Amygdala (tissue), 56 donors: ENCODE measurements at places on chromosomes 12 and 14.

DNA sequence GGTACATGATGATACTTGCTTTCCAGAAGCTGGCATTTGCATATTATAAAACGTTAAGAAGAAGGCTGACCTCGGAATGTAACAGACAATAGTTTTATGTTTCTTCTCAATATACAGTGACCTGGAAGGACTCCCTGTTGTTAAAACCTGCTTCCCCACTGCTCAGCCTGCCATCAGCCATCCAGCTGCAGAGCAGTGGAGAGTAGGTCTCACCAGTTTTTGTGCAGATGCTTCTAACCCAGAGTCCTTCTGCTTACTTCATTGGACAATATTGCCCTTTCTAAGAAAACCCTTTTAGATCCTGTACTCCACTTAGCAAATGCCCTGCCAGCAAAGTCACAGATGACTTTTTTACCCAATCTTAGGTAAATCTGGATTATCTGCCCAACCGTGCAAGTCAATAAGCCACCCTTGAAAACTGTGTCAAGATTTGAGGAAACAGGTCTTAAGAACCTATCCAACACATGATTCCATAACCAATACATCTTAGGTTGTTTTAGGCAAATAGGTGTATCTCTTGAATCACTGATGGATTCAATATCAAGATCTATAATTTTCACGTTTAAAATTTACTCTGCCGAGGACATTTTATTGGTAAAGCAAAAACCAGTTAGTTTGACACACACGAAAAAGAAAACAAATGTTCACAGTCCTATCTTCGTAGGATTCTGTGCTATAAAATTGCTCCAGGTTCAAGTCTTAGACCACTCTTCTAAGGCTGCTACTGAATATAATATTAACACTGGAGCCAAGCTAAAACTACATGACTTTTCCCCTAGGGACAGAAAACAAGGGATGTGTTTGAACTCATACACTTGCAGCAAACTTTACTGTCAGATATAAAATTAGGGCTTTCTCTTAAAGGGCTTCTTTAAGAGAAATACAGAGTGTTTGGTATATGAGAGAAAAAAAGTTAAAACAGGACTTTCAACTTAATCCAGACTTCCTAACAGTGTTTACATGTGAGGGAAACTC is 5.7 kb downstream of the PHLDA1 start:
- DNase-seq = no peak

DNA sequence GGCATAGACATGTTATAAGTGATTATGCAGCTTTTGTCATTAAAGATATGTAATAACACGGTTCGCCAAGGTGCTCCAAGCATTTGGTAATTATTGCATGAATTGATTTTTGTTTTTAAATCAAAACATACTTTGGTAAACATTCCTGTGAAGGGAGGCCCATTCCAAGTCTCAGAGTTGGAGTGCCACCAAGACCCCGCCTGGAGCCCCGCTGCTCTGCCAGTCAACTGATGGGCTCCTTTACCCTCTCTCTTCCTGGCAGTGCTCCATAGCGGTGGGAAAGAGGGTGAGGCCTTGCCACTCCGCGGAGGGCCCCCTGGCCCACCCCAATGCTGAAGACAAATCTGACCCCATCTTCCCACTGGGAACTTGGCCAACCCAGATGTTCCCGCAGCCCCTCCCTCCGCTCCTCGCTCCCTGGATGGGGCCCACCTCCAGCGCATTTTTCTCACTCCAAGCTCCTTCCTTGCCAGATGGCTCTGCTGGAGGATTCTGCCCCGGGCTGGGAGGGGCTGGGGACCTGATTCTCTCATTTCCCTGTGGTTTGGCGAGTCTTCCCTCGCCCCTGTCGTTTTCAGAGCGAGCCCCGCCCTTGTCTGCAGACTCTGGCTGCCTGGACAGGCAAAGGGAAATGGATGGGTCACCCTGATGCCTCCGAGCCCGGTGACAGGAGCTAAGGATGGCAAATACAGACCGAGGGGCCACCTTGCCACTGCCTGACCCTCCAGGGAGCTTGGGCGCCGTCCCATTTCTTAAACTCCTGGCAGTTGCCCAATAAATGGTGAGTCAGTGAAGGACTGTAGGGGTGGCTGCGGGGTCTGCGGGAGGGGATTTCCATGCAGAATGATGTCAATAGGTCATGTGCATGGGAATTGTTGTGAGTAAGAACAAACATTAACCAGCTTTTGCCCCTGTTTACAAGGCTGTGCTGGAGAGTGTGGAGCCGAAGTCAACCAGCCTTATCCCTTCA is 9.2 kb upstream of the PAPLN start:
- DNase-seq = no peak

GRCh38 chr14:52068615-52069306 is at the start of gene NID2:
Gene NID2, minus strand, starts transcription at chr14:52069059. Its CDS starts 65 bp downstream, at chr14:52068994.
- DNase-seq = peak; percentile 50

DNA sequence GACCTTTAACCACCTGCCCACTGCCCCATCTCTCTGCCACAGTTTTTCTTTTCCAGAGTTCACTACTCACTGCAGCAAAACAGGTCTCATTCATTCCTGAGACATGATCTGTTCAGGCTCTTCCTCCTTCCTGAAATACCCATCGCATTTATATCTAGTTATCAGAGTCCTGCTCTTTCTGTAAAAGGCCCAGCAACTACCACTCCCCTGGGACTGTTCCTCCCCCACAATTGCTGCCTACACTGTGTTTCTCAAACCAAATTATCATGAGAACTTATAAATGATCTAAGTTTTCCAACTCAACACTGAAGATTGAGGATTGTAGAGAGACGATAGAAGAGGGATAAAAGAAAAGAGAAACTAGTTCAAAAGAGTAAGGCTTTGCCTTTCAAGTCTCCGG is 40.8 kb upstream of the EPS8 start:
- DNase-seq = no peak

DNA sequence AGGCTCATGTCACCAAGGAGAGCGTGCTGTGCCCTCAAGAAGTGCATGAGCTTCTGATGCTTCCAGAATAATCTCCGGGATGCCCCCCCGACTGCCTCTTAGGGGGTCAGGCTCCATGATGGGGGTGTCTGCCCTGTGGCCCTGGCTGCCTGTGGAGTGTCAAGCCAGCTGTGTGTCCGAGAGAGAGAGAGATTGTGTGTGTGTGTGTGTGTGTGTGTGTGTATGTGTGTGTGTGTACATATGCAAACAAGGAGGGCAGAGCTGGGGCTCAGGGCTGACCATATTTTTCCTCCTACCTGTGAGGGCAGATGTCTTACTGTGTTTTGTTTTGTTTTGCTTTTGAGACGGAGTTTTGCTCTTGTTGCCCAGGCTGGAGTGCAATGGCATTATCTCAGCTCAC is 5.6 kb upstream of the ALDH2 start:
- DNase-seq = no peak

DNA sequence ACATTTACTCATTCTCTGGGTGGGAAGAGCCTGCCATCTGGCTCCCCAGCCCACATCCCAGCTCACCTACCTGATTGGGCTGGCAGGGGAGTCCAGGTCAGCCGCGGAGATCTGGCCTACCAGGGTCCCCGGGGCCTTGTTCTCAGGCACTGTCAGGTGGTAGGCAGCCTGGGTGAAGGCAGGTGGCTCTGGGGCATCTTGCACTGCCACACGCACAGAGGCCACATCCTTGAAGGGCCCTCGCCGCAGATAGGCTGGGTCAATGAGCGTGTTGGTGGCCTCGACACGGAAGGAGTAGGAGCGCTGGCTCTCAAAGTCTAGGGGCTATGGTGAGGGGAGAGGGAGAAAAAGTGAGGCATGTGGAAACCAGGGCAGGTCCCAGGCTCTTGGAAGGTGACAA is 3.9 kb downstream of the CDH24 start:
- no peak for DNase-seq

- DNase-seq = no peak
These were observed 188.5 kb upstream of the TMEM132C start for GRCh38 chr12:128078301-128078971.

DNA sequence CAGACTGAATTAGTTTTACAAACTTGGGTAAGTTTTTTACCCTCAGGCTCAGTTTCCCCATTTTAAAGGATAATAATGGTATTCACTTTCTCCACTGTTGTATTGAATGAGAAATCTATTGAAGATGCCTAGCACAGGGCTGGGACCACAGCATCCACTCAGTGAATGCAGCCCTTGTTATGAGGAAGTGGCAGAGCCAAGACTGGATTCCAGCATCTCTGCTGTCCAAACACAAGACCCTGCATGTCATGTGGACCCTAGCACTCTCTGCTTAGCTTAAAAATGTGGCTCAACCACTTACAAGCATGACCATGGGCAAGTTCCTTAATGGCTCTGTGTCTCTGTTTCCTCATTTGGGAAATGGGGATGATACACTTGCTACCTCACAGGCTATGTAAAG is 24.1 kb upstream of the TRIM9 start:
- DNase-seq = peak; percentile 52

- DNase-seq = no peak
These were observed 83.8 kb downstream of the KITLG start for GRCh38 chr12:88496429-88496828.

DNA sequence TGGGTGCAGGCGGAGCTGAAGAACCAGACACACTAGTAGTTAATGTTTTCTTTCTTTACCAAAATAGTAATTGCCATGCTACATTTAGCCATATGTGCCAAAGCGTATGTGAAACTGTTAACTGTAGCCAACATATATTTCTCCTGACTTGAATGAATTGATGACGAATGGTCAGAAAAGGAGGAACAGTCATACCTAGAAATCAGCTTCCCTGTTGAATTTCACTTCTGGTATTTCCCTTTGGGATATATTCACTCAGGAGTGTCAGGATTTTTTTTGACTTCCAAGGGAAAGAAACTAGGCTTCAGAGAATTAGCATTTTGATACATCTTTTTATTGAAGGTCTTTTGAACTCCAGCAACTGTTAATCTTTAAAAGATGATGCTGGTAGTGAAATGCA is 87.0 kb downstream of the ERC1 start:
- DNase-seq = no peak

DNA sequence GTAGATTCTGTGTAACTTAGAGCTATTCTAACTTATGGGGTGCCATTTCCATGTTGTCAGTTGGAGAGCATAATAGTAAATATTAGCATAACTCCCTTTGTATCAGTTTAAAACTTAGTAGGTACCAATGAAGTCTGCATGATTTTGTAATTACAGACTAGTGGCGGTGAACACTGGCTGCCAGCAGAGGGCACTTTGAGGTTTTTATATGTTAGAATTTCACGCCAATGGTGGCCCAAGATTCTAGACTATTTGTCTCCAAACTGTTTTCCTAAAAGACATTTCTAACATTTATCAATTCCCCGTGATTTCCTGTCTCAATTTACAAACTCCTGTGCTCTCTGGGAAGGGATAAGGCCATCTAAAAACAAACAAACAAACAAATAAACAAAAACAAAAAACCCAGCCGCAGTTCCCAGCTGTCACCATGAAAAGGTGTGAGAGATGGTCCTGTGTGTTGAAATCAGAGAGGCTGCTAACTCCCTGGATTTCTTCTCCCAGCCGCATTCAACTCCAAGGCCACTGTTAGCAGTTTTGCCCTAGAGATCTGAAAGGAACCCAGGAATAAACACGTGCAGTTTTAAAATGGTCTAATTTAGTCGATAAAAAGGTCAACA is 57.6 kb downstream of the BRMS1L start:
- no peak for DNase-seq

GRCh38 chr12:98515287-98516110 is at the start of gene TMPO:
Gene TMPO, plus strand, starts transcription at chr12:98515590. Its CDS starts 278 bp downstream, at chr12:98515868.
- DNase-seq = peak; percentile 56

- DNase-seq = no peak
These were observed 123.5 kb upstream of the RFLNA start for GRCh38 chr12:124171231-124171979.

DNA sequence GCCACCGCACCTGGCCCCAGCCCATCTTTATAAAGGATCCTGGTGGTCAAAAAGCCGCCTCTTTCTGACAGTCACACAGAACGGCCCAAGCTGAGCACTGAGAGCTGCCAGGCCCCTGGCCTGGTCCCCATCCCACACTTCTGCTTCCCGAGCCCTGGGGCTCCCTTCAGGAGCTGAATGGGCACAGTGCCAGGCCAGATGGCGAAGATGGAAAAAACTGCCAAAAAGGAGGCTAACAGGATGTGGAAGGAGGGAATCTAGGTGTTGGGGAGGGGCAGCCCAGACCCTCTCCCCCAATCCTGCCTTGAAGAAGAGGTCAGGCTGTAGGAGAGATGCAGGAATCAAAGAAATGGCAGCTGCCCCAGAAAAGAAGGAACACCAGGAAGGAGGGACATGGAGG is 5.0 kb downstream of the LPAR5 start:
- DNase-seq = no peak

- DNase-seq = no peak
These were observed 31.7 kb upstream of the EVL start for GRCh38 chr14:100033347-100034075.

GRCh38 chr12:2113119-2113912 is 60.5 kb downstream of the CACNA1C start:
- no peak for DNase-seq

GRCh38 chr12:51172515-51173431 is at the start of gene TFCP2:
Gene TFCP2, minus strand, starts transcription at chr12:51173135. Its CDS starts 713 bp downstream, at chr12:51172422.
- DNase-seq = peak; percentile 95

GRCh38 chr14:54568821-54569595 is 2.1 kb downstream of the SAMD4A start:
- DNase-seq = no peak

DNA sequence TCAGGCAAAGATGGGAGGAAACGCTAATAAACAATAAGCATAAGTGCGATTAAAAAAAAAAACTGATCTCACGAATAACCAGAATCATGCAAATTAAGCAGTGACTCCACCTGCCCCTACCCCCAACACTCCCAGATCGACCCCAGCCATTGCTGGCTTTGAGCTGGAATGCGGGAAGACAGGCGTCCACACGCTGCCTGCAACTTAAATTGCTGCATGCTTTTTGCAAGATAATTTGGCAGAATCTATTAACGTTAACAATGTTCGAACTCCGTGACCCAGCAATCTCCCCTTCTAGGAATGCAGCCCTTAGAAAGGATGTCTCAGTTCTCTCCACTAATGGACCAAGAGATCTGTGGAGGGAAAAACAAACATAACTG is 935 bp upstream of the CKB start:
- DNase-seq = no peak

DNA sequence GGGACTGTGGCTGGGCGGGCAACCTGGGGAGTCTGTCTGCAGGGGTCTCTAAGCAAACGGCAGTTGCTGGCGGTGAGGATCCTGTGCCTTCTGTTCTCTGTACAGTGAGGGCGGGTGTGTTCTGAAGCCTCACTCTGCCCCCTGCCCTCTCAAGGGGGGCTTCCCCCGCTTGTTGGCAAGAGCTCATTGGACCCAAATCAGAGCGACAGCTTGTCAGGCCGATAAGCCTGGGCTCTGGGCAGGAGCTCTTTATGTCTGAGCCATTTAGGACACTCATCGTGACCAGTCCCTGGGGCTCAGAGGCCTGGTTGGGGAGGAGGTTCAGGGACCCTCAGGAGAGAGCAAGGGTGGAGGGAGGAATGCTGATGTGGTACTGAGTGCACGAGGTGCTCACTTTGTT is 136.0 kb downstream of the TSPAN9 start:
- DNase-seq = no peak

- no peak for DNase-seq
These were observed 650 bp downstream of the GALC start for GRCh38 chr14:87992346-87992717.
